ENCODE measurements at places on chromosomes 12 and 14.

- DNase-seq, result no peak
These were observed 10.0 kb downstream of the SLC6A13 start for GRCh38 chr12:252636-253035.

- DNase-seq, result no peak
These were observed 95.4 kb downstream of the KCNK10 start for GRCh38 chr14:88227693-88228092.

GRCh38 chr12:125674554-125675338 lies 609.5 kb downstream of the AACS start:
- DNase-seq, result no peak

- no peak for DNase-seq
These were observed 19.7 kb downstream of the CORO1C start for GRCh38 chr12:108711489-108712164.

GRCh38 chr12:39620659-39621658 lies 1.4 kb upstream of the ABCD2 start:
- DNase-seq, result peak; percentile 60

GRCh38 chr12:27292718-27293117 lies 39.9 kb upstream of the BMAL2 start:
- no peak for DNase-seq

DNA sequence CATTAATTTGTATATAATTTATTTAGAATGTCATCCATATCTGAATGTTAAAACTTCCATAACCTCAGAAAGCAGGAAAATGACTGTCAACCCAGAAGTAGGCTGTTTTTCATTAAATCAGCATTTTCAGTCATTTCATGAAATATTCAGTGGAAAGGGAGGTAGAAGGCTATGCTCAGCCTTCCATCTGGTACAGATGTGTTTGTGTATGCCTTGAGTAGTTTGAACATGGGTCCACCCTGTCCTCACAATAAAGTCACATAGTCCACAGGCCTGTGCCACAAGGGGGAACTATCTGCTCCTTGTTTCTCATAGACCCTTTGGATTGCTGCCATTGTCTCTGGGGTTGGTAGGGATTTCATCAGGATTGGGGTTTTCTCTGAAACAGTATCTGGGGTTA lies 9.1 kb downstream of the LACRT start:
- DNase-seq, result no peak

DNA sequence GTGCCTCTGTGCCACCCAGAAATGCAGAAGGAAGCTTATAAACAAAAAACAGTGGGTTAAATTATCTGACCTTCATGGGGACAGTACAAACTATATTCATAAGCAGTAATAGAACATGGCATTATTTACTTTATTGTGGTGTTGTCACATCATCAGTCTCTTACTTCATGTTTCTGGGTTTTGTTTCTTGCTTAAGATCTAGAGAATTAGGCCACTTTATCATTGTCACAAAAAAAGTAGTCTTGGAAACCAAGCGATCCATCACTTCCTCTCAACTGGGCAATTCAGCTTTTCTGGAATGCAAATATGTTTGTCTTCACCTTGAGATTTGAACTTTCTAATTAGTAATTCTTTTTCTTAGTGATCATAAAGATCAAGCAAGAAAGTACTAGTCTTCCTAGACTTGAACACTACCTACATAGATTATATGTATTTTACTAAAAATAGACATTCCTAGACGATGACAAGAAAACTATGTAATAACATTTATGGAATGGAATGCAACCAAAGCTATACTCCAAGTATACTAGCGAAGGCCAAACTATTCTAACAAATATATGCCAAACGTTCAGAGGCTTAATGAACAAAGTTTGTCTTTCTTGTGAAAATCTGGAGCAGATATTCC lies 363.4 kb downstream of the DAD1 start:
- DNase-seq, result no peak

- no peak for DNase-seq
These were observed 2.0 kb upstream of the BEGAIN start for GRCh38 chr14:100589071-100589759.

GRCh38 chr14:65813760-65814384 lies 401.3 kb downstream of the FUT8 start:
- no peak for DNase-seq

GRCh38 chr12:126182619-126183236 lies 1117.5 kb downstream of the AACS start:
- no peak for DNase-seq

DNA sequence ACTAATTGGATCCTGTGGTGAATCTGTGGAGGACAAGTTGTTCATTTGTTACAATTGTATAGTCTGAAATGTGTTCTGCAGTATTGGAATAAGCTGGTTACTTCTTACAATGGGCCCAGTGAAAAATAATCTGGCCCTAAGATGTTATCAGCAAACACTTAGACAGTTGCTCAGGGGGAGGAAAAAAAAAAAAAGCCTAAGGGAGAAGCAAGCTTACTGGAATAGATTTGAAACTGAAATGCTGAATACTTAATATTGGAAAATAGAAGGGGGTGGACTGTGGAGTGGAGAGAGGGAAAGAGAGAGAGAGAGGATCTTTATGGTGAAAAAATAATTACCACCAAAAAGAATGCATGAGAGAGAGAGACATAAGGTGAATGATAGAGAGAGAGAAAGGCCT lies 4.0 kb downstream of the FOXG1 start:
- DNase-seq, result no peak

DNA sequence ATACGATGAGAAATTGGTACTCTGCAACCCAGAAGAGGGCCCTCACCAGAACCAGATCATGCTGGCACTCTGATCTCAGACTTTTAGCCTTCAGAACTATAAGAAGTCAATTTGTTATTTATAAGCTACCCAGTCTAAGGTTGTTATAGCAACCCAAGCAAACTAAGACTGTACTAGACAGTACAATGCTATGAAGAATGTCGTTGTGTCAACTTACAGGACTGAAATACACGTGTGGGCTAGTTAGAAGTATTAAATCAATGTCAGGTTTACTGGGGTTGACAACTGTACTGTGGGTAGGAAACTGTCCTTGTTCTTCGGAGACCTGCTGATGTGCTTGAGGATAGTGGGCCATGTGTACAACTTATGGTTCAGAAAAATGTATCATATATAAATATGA lies 19.7 kb downstream of the DUSP16 start:
- no peak for DNase-seq

DNA sequence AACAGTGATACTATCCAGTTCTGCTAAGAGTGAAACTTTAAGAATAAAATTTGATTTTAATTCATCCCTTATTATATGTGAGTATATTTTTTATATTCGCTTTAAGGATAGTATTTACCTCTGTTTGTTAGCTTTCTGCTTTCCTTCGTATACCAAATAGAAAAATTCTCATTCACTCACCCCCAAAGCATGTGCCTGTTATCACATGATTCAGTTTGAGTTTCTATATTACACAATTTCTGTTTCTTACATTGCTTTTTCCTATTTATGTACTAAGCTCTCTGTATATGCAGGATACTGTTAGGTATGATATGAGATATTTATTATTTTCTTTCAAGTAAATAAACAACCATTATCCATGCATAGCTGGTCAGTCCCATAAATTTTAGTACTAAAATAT lies 275.2 kb downstream of the FBXL14 start:
- DNase-seq, result no peak

GRCh38 chr12:58564721-58565120 lies 355.6 kb downstream of the LRIG3 start:
- DNase-seq, result no peak

DNA sequence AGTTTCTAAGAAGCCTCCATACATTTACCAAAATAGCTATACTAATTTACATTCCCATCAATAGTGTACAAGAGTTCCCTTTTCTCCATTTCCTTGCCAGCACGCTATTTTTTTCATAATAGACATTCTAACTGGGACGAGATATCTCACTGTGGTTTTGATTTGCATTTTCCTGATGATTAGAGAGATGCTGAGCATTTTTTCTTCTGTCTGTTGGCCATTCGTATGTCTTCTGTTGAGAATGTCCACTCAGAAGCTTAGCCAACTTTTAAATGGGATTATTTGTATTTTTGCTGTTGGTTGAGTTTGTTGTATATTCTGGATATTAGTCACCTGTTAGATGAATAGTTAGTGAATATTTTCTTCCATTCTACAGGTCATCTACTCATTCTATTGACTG lies 144.1 kb downstream of the PRKD1 start:
- DNase-seq, result no peak

DNA sequence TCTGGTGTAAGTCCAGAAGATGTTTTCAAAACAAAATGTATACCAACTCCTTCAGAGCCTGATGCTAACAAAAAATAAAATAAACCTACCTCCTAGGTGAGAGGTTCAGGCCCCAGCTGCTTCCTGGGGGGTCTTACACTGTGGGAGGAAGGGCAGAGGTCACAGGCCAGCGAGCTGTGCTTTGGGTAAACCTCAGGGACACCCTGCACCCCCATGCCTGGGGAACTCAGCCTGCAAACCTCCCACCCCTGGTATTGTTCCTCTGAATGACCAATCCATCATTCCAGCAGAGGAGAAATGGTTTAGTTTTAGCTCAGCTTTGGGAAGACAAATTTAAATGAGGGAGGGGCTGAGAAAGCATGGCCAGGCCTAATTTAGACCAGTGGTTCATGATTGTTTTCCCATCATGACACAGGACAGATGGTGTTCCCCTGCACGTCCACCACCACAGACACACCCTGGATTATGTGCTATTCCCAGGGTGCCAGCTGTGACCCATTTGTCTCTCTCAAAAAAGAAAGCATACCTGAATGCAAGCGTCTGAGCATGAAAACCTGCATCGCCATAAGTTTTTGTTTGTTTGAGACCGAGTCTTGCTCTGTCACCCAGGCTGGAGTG lies 14.5 kb upstream of the TFCP2 start:
- no peak for DNase-seq

GRCh38 chr12:13661005-13661887 lies 320.2 kb downstream of the GRIN2B start:
- no peak for DNase-seq

DNA sequence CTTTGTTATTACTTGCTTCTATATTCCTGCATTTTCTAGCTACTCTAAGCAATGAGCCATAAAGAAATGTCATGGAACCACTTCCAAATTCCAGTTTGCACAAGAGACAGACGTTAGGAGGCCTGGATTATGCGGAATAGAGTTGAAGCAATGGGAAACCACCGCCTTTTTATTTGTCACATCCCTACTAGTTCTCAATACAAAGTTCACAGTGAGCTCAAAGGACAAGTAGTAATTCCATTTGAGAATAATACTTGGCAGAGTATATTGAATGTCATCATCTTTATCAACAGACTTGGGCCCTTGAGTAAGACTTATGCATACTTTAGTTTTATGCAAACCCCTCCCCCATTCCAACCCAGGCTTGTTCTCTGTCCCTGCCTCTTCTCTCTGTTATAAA lies 3.7 kb upstream of the SLC15A5 start:
- no peak for DNase-seq

Measured in stimulated activated naive CD4-positive, alpha-beta T cell (primary cell).